ENCODE measurements at places on chromosomes 13 and 19. TPM values are rescaled to one million over a fixed set of nuclear protein-coding genes. Genes with fewer than 3 reads are reported as not detected.

The CEACAM8 gene
- not detected for polyA plus RNA-seq

DNA sequence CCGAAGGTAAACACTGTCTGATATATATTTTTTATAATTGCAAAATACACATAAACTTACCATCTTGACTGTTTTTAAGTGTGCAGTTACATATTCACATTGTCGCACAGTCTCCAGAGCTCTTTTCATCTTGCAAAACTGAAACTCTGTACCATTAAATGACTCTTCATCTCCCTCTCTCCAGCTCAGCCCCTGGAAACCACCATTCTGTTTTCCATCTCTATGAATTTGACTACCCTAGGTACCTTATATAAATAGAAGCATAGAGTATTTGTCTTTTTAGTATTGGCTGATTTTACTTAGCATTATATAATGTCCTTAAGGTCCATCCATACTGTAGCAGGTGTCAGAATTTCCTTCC, 45.8 kb downstream of the LRCH1 start:
- peaks cover 93% of the 10 kb centered on the region for H3K4me1 ChIP-seq
- no peaks in the 10 kb centered on the region for H3K36me3 ChIP-seq
- peak overlapping the region; percentile 66 for H3K27ac ChIP-seq
- peak overlapping the region; percentile 69 for H3K4me3 ChIP-seq

DNA sequence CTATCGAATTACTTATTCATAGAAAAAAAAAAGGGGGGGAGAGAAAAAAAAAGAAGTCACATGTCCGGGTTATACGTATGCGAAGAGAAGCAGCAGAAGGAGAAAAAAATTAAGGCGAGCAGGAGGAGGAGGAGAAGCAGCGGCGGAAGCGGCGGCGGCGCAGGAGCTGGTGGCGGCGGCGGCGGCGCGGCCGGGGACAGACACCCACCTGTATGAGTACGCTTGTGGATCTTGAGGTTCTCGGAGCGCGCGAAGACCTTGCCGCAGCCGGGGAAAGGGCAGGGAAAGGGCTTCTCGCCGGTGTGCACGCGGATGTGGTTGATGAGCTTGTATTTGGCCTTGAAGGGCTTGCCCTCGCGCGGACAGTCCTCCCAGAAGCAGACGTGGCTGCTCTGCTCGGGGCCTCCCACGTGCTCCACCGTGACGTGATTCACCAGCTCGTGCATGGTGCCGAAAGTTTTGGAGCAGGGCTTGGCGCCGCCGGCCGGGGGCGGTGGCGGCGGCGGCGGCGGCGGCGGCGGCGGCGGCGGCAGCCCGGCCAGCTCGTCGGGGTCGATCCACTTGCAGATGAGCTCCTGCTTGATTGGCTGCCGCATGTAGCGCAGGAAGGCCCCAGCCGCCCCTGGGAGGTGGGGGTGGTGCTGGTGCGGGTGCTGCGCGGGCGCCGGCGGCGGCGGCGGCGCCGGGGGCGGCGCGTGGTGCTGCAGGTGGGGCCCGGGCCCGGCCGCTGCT, 1.5 kb downstream of the ZIC5 start:
- H3K27ac ChIP-seq: peak overlapping the region; percentile 94
- peaks cover 79% of the 10 kb centered on the region for H3K27me3 ChIP-seq
- H3K36me3 ChIP-seq: peaks cover 13% of the 10 kb centered on the region
- DNase-seq: no peak
- peaks cover 21% of the 10 kb centered on the region for H3K4me1 ChIP-seq

GRCh38 chr19:21921691-21922180, 85.8 kb upstream of the ZNF43 start:
- peaks cover 9% of the 10 kb centered on the region for H3K36me3 ChIP-seq
- H3K27ac ChIP-seq: no peak overlapping the region
- DNase-seq: no peak
- no peaks in the 10 kb centered on the region for H3K27me3 ChIP-seq
- no peaks in the 10 kb centered on the region for H3K4me1 ChIP-seq

DNA sequence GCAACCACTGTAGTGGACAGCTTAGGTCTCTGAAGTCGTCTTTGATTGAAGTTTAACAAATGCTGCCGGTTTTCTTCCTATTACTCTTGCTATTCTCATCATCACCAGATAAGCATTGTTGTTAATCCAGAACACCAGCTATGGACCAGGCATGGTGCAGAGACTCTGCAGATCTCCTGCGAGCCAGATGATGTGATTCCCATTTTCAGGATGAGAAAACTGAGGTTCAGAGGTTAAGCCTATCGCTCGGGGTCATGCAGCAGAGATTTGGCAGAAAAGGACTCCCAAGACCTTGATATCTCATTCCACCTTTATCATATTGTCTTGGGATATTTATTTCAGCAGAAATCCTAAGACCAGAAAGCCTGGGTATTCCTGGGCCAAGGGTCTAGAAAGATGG, 16.5 kb upstream of the CABP5 start:
- peaks cover 16% of the 10 kb centered on the region for H3K27me3 ChIP-seq
- peaks cover 8% of the 10 kb centered on the region for H3K36me3 ChIP-seq
- H3K4me1 ChIP-seq: no peaks in the 10 kb centered on the region
- H3K4me3 ChIP-seq: no peak overlapping the region
- DNase-seq: no peak

- no peak for DNase-seq
- H3K36me3 ChIP-seq: no peaks in the 10 kb centered on the region
- H3K4me3 ChIP-seq: peak overlapping the region; percentile 2
- no peaks in the 10 kb centered on the region for H3K27me3 ChIP-seq
Observed at GRCh38 chr13:62209529-62209928, 793.9 kb upstream of the PCDH20 start.

DNA sequence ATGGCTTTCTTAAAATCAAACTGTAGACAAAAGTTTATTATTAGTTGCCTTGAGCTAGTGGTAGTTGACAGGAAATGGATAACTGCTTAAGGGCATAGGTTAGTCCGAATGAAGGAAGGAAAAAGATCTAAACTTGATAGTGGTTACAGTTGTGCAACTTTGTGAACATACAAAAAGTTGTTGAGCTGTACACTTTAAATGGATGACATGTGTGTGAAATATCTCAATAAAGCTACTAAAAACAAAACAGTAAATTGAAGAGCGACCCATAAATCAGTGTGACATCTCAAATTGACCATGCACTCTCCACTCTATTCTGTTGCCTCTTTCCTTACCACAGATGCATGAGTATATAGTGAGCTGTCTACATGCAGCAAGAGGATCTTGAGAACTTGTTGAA, 1757.8 kb downstream of the PCDH9 start:
- H3K4me3 ChIP-seq: no peak overlapping the region
- H3K27me3 ChIP-seq: no peaks in the 10 kb centered on the region
- no peak for DNase-seq

Measured in naive B cell (primary cell).